CD4-positive, alpha-beta T cell treated with Interleukin-17A for 1 hour (primary cell): ENCODE measurements at places on chromosomes 3 and 15.

DNA sequence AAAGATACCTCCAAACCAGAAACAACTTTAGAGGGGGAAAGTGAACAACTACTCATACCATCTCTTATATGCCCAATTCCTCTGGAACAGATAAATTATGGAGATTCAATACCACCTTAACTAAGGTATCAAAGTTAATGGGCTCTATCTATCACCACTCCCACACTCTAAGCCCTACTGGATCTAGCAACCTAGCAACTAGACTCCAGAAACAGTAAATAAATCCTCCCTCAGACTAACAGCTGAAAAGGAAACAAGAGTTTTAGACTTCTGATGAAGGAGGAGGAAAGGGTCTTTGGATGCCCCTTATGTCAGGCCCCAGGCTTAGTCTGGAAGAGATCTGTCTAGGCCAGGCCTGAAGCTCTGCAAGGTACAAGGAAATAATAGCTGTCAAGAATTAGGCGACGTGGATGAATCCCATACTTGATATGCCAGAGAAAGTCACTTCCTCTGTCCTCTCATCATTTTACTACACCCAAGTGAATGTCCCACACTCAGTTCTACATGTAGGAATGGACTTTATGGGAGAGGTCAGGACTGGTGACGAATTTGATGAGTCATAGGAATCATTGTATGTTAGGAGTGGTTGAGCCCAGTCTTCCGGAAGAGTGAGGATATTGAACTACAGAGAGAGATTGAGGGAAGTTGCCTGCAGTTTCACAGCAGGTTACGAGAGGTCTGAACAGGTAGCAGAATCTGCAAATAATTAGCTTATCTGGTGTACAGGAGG, 113.8 kb downstream of the AKAP13 start:
- DNase-seq = no peak

DNA sequence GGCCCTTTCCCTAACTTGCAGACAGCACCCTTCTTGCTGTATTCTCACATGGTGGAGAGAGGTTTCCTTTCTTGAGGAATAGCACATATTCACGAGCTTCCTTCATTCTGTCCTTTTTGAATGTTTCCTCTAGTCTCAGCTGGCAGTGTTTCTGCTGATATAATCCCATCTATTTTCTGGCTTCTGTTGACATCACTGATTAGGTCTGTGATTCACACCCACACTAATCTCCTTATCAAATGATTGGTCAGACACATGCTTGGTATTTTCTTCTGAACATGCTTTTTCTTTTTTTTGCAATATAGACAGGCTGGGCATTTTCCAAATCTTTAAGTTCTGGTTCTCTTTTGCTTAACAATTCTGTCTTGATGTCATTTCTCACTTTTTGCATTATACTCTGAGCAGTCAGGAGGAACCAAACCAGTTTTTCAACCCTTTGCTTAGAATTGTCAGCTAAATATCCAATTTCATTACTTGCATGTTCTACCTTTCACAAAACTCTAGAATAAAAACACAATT, 65.4 kb downstream of the OXSM start:
- no peak for DNase-seq

DNA sequence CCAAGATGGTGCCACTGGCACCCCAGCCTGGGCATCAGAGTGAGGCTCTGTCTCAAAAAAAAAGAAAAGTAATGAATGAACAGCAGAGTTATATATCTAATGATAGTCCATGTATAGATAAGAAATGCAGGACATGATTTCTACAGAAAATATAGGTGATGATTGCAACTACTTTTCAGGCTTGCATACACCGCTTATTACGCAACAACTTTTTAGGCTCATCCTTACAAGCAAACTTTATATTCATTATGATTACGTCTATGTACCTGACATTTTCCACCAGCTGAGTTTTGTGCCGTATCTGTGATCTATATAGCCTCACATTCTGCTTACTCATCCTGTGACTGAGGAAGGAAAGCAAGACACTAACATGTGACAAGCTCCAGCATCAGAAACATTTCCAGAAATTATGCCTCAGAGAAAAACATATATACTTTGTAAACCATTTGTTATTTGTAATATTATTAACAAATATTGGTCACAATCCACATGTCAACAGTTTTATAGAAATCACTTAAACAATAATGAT, 906.3 kb downstream of the ZPLD1 start:
- no peak for DNase-seq

DNA sequence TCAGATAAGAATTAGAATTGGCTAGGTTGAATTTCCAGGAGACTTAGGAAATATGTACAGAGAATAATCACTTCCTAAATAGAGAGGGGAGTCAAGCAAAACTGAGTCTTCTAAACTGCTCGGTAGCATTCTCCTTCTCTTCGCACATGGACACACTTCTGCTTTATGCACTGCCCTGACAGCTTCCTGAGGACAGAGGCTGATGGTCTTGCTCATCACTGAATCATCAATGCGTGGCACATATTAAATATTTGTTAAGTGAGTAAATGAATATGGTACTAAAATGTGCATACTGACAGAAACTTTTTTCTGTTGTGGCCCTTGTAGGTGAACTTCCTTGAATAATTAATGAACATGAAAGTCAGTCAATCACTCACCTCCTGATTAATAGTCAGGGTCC, 315.5 kb downstream of the FHIT start:
- DNase-seq = no peak

GRCh38 chr3:43583481-43583880, 38.3 kb downstream of the ANO10 start:
- DNase-seq = no peak

DNA sequence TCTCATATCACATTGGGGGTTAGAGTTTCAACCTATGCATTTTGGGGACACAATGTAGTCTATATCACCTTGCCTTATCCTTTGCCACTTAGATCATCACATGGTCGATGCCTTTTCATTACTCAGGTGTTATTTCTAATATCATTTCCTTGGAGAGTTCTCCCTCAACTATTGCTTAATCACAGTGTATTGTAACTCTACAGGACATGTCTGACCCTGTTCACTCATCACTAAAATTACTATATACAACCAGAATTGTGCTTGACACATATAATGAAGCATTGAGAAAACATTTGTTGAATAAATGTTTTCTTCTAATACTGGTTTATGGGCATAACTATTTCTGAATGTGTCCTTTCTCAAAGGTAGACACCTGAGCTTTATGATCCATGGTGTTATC, 207.4 kb downstream of the EPHA6 start:
- DNase-seq = no peak
